Activated naive CD8-positive, alpha-beta T cell treated with anti-CD3 and anti-CD28 coated beads, Interleukin-2, amount 10 ng/mL, durations not matched to agents 7 days and 5 days (primary cell): ENCODE measurements at places on chromosomes 1 and 21.

GRCh38 chr1:11857164-11857851, 1.4 kb downstream of the NPPB start:
- DNase-seq, result no peak

GRCh38 chr21:43926196-43926595, 61.2 kb downstream of the AGPAT3 start:
- no peak for DNase-seq

DNA sequence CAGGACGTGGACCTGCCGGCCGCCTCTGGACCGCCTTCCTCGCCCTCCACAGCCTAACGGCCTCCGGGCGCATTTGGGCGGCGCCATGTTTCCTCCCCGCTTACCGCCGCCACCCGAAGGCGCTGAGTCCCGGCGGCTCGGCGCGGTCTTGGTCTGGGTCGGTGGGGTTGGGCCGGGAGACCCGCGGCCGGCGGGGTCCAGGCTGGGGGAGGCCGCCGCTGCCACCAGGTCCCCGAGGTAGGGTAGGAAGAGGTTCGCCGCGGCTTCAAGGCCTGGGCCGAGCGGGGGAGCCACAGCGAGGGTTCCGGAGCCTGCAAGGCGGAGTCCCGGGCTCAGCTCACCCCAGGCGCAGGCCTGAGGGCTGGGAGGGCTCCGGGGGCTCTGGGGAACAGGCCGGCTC, 5.5 kb downstream of the OR2C3 start:
- DNase-seq, result no peak

DNA sequence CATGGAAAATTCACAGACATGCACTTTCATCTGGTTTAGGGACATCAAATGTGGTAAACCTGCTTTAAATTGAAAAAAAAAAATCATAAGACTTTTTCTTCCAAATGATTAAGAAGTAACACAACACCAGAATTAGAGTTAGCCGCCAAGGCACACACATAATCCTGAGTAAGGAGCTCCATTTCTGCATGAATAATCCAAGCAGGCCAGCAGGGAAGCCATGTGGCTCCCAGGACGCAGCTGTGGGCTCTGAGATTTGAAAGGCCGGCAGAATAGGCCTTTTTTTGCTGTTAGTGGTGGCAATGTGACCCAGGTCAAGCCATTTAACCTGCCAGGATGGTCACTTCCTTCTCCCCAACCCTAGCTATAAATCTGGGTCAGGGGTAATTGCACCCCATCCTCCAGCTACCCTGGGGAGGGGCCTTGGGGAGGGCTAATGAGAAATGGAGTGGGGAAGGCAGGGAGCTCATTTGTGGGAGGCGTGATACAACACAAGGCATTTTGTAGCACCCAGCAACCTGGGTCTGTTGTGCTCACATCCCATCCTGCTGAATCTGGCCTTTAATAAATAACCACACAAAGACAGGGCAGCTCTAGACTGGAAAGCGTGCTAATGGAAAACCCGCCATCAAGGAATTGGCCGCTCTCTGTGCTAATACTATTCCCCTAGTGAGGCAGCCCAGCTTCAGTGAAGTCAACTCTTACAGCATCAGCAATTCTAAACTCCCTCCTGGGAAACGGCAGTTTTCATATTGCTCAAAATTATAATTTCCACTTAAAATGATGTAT, 178.5 kb downstream of the RHOU start:
- DNase-seq, result no peak

DNA sequence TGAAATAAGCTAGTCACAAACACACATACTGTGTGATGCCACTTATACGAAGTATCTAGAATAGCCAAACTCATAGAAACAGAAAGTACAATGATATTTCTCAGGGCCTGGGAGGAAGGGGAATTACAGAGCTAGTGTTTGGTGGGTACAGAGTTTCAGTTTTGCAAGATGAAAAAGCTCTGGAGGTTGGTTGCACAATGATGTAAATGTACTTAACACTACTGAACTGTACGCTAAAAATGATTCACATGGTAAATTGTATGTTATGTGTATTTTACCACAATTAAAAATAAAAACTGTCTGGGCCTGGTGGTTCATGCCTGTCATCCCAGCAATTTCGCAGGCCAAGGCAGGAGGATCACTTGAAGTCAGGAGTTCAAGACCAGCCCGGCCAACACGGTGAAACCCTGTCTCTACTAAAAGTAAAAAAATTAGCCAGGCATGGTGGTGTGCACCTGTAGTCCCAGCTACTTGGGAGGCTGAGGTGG, 15.3 kb upstream of the FHAD1 start:
- DNase-seq, result no peak

GRCh38 chr1:97630281-97630680, 290.6 kb downstream of the DPYD start:
- DNase-seq, result no peak

DNA sequence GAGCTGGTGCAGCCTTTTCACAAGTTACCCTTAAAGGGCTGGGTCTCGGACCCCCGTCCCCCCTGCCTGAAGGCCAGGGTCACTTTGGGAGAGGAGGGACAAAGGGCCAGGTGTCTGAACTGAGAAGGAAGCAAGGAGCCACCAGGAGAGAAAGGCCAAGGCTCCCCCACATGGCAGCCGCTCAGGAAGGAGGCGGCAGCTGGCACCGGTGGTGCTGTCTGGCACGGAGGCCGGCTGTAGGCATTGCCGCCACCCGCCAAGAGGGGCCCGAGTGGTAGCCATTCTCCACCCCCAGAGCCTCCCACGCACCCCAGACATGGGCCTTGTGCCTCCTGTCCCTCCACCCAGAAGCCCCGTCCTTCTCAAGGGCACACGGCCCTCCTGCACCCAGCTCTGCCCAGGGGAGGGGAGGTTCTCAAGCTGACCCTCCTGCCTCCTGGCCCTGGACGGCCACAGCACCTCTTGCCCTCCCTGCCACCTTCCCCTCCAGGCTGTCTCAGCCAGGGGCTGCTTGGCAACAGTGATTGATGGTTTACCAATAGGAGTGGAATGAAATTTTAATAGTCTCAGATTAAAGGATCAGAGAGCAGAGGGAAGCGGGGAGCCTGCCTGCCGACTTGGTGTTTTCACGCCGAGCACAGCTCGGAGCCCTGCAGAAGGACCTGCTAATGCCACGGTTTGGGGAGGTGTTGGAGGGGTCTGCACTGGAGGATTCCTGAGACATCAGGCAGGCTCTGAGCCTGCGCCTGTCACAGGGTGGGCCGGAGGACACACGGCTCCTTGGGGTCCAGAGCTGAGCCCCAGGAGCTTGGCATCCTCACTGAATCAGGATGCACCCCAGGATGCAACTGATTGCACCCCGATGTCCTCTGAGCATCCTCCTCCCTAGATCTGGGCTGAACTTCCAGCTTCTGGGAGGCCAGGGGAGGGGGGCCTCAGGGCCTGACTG, 211.9 kb upstream of the VAMP3 start:
- no peak for DNase-seq

DNA sequence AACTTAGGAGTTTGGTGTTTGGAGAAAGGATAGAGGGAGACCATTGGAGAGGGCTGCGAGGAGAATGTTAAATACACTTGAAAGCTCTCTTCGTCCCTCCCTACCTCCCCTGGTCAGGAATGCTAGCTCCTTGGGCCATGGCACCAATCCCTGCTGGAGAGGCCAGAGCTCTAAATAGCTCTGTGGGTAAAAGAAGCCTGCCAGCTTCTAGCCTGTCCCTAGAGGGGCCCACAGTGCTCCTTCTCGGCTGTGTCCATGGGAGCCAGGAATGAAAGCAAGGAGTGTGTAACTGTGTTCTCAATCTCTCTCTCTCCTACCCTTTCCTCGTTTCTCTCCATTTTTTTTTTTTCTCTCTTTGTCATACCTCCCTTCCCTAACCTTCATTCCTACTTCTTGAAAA, at the start of gene CCDC190:
Gene CCDC190, minus strand, starts transcription at position 75 of the 400 bp plus-strand sequence. CDS start 1,529 bp downstream, outside the sequence.
- no peak for DNase-seq

- DNase-seq, result no peak
Measured at GRCh38 chr1:207862241-207862787, 48.6 kb downstream of the CD34 start.

GRCh38 chr1:78892260-78892840, 114.2 kb downstream of the ADGRL4 start:
- DNase-seq, result no peak

- DNase-seq, result no peak
Measured at GRCh38 chr1:3501856-3502640, 47.6 kb downstream of the ARHGEF16 start.

DNA sequence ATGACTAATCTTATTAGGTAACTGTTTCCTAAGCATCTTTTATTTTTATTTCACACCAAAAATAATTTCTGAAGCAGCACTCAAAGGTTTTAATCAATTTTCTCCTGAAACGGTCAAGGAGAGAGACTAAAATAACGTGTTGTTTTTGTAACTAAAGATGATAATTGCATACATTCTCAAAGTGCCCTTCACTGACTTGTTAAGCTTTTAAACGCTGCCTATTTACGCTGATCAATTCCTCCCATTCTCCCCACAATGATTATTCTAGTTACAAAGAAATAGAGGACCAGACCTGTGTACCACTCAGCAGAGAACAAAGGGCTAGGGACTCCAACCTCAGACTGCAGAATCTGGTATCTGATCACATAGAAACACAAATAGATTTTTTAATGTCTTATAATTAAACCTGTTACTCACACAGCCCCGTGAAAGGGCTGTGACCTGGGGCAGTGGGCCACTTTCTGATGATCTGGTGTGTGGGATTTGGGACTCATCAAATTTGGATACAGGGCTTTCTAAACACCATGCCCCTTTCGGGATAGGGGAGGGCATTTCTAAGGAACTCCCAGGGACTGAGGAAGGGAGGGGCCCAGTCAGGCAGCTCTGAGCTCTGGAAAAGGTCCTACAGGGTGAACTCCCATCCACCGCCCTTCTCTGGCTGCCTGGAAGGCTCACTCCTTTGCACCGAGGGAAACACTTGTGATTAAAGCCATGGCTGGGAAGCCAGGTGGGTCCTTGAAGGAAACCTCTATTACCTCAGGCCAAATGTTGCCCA, 65.2 kb downstream of the BCAR3 start:
- DNase-seq, result no peak

DNA sequence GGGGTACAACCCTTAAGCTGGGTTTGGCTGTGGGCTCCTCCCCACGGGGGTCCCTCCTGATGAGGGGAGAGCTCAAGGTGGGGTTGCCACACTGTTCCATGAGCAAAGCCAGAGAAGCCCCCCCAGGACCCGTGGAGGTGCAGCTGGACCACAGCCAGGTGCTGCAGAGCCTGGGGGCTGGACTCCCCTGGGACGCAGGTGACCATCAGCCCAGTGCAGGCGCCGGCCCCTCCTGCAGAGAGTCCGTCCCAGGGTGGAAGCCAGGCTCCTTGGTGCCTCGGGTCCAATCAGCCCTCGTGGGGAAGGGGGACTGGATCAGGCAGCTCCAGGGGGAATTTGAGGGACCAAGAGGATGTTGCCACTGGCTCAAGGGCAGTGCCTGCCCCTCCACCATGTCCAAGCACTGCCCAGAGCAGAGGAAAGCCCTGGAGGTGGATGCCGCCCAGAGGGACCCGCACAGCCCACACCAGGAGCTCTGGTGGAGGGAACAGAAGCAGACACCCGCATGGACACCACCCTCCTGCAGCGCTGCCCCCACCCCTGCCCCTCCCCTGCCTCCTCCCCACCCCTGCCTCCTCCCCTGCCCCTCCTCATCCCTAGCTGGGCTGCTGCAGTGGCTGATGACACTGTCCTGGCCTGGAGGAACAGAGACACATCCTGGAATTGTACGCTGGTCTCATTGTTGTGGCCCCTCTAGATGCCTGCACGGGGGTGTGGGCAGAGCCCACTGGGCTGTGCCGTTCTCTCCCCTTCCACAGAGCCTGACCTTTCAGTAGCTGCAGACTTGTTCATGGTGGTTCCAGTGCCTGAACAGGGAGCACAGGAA, 30.8 kb upstream of the COL18A1 start:
- no peak for DNase-seq

GRCh38 chr1:182388392-182389134, 3.0 kb downstream of the GLUL start:
- no peak for DNase-seq

- no peak for DNase-seq
Measured at GRCh38 chr1:243792891-243793290, 57.2 kb downstream of the AKT3 start.

DNA sequence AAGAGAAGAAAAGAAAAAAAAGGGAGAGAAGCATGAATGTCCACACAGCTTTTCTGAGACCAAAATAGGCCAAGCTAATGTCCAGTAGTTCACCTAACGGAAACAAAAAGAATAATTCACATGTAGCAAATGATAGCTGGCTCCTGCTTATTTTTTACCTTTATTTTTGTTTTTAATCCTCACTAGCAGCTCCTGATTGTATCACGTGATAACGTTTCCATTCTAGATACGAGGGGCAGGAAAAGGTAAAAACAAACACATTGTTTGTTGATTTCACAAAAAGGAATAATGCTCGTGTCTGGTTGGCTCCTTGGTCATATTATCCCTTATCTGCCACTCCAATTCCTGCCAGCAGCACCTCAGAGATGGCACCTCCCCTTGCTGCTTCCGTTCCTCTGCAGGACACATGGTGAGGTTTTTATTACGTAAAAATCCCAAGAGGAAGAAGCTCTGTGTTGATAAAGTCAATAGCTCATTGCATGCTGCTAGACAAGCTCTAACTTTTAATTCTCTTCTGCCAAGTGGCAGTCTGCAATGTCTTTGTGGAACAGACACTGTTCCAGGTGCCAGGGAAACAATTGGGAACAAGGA, 201.7 kb downstream of the CRB1 start:
- no peak for DNase-seq

GRCh38 chr1:155012776-155013602, 10.4 kb downstream of the ZBTB7B start:
- DNase-seq, result no peak

- no peak for DNase-seq
Measured at GRCh38 chr1:206660136-206660535, 24.6 kb upstream of the MAPKAPK2 start.

- DNase-seq, result no peak
Measured at GRCh38 chr1:203536980-203537455, 43.1 kb downstream of the OPTC start.

DNA sequence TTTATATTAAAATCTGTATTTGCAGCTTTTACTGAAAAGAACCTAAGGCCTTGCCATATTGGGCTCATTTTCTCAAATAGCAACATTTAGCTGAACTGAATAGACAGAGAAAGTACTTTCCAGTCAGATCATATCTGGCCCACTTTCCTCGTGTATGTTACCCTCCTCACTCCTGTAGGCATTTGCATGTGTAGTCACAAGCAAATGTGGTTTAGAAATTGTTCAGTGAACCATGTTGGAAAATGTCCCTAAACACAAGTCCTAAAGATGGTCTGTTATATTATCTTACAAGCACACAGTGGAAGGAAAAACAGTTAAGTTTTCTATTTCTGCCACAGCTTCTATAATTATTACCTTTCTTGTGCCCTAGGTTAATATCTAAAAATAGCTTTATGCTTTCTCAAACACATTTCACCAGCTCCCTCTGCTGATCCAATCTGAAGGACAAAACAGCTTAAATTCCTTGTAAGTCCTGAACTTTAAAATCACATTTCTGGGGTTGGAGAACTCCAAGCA, 606 bp upstream of the FMO4 start:
- no peak for DNase-seq
